ENCODE measurements at places on chromosomes 12 and 14. TPM values are rescaled to one million over a fixed set of nuclear protein-coding genes. Genes with fewer than 3 reads are reported as not detected.

Gene OTUB2
- 4.2 TPM for polyA plus RNA-seq

Gene KRT79
- 0.81 TPM for polyA plus RNA-seq

Gene CMA1
- polyA plus RNA-seq, result not detected

Gene PGF
- polyA plus RNA-seq, result not detected

Gene IAPP
- polyA plus RNA-seq, result not detected

Gene KRT82
- polyA plus RNA-seq, result not detected

Gene GPR132
- 0.20 TPM for polyA plus RNA-seq

Gene TEX52
- not detected for polyA plus RNA-seq

Gene NOXRED1
- 0.60 TPM for polyA plus RNA-seq

Gene RPL10L
- not detected for polyA plus RNA-seq

Gene TAS2R8
- not detected for polyA plus RNA-seq

Gene USP44
- 2.6 TPM for polyA plus RNA-seq
